Fibroblast of the conjunctiva (primary cell): ENCODE measurements at places on chromosomes 2 and 18.

GRCh38 chr2:71831193-71831577 lies 316.5 kb downstream of the CYP26B1 start:
- peak; percentile 20 for DNase-seq

GRCh38 chr2:42969231-42970150 lies 177.1 kb upstream of the HAAO start:
- DNase-seq, result peak; percentile 89

- DNase-seq, result no peak
These were observed 36.7 kb downstream of the TRABD2A start for GRCh38 chr2:84844141-84844540.

DNA sequence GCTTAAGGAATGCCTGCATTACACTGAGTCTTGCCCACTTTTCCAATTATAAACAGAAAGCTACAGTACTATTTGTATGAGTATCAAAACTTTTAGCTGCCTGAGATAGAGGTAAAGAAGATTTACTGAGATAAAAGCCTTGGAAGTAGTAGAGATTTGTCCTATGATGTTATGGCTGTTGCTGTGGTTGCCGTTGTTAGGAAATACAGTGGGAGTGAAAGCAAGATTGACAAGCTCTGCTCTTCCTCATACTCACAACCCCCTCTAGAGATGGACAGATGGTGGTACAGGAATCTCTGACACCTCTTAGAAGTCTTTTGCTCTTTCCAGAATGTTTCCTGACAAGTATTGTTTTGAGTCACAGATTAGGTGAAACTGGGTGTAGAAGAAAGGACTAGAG lies 242.5 kb downstream of the RPIA start:
- no peak for DNase-seq

DNA sequence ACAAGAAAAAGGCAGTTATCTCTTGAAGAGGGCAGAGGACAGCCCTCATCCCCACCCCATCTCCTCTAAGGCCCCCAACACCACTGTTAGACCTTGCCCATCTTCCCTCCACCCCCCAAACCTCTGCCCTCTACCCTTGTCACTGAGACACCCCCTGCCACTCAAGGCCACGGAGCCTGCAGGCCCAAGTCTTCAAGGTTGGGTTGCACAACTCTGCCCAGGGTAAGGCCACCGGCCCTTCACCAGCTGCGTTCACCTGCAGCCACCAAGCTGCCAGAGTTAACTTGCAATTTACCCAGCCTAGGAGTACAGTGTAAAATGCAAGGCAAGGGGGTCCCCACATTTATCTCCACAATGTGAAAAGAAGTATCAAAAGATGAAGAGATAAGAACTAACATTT lies 128.7 kb upstream of the PKDCC start:
- no peak for DNase-seq

GRCh38 chr18:63085611-63086010 lies 234.0 kb downstream of the BCL2 start:
- DNase-seq, result no peak

- no peak for DNase-seq
These were observed 42.3 kb downstream of the GATA6 start for GRCh38 chr18:22211657-22212056.

DNA sequence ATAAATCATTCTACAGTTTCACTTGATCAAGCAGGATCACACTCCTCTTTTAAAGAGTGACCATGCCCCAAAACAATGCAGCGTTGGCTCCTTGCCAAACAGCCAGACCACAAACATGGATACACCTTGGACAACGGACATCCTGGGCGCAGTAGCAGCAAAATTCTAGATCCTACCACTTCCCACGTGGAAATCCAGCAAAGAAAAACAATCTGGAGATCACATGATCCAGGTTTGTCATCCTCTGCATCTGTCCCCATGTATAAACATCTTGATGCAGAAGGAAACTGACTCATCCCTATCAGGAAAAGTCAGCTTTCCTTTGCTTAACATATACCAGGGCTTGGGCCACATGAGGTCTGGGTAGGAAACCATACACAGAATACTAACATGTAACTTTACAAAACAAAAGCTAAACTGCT lies 53.1 kb downstream of the ZNF521 start:
- peak; percentile 60 for DNase-seq

- DNase-seq, result no peak
These were observed 5.8 kb downstream of the DRC1 start for GRCh38 chr2:26407526-26407925.
